ENCODE measurements at places on chromosomes 1 and 21.

DNA sequence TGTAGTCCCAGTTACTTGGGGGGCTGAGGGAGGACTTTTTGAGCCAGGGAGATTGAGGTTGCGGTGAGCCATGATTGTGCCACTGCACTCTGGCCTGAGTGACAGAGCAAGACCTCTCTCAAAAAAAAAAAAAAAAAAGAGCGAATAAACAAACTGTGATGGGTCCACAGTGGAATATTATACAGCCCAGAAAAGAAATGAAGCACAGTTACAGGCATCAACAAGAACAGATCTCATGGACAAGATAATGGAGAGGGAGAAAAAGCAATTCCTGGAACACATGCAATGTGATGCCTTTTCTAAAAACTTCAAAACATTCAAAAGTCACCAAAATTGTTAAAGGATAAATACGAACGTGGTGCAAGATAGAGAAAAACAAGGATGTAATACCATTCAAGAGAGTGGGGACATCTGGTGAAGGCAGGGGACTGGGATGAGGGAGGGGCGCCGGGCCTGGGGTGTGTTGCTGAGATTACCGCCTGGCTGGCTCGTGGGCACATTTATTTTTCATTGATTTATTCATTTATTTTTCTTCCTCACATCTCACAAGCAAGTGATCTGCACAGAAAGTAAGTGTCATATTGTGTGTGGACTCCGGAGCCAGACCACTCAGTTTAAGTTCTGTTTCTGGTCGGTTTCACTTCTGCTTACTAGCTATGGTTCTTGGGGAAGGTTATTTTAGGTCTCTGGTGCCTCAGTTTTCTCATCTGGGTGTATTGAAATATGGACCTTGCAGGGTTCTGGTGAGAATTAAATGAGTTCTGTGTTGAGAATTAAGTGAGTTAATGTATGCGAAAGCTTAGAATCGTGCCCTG is 30.1 kb downstream of the ABCG1 start:
- no peak for DNase-seq

GRCh38 chr21:46183910-46184624 is at the start of gene SPATC1L:
Gene SPATC1L, minus strand, starts transcription at chr21:46184459. Its CDS starts 1,643 bp downstream, at chr21:46182816.
- no peak for DNase-seq

GRCh38 chr1:157135646-157136045 is 2.5 kb downstream of the ETV3 start:
- no peak for DNase-seq

GRCh38 chr1:99919220-99919619 is 50.6 kb upstream of the SLC35A3 start:
- DNase-seq: no peak

GRCh38 chr1:108606478-108606877 is 46.6 kb downstream of the EEIG2 start:
- no peak for DNase-seq

DNA sequence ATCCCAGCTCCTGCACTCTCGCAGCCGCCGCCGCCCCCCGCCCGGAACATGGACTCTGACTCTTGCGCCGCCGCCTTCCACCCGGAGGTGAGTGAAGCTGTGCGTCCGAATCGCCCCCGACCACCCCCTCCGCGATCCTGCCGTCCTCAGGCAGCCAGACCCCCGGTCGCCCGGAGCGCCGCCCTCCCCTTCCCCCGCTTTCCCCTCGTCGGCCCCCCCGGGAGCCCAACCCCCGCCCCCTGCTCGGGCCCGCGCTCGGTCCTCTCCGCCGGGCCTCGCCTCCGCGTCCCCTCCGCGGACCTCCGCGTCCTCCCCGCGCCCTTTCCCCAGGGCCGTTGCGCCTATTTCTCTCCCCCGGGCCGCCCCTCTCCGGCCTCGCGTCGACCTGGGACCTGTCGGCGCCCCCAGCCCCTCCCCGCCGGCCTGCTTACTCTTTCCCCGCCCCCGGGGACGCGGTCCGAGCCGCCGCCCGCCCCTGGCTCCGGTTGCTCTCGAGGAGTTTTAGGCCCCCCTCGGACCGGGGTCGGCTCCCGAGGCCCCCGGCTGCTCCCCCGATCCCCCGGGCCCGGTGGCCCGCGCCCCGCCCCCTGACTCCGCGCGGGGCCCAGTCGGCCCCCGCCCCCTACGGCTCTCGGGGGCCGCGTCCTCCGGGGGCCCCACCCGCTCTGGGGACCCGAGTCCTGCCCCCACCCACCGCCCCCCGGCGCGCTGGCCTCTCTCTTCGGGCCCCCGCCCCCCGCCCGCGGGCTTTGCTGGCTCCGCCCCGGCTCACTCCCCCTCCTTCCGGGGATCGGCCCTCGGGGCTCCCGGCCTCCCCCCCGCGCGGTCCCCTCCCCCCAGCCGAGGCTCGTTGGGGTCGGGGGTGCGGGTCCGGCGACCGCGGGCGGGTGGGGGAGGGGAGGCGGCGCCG is 743 bp downstream of the PHF13 start:
- no peak for DNase-seq

GRCh38 chr1:24317956-24318614 is 1.1 kb upstream of the GRHL3 start:
- no peak for DNase-seq

DNA sequence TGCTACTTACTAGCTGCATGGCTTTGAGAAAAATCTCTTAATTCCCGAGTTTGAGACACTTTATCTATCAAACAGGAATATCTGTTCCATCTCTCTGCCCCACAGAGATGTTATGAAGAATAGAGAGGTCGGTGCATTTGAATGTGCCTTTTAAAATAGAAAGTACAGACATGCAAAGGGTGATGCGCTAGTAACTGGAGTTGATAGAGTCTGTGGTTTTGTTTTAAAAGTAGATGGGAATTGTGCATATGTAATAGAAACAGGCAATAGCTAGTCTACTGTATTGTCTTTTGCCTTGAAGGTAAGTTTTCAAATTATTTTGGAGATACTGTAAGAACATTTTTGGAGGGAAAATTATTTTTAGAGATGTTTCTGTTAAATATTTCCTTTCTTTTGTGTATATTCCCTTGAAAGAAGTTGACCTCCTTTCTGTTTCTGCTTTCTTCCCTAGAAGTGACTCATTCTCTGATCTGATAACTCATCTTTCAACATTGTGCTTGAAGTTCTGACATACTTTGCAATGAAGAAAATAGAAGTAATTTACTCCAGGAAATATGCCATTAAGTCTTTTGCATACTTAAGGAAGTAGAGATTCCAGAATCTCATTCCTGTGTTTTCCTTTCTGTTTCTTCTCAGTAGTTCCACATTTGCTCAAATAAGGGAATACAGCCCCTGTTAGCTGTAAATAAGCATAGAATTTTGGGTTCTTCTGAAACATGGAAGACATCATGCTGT is 151.6 kb downstream of the SDCCAG8 start:
- DNase-seq: no peak

DNA sequence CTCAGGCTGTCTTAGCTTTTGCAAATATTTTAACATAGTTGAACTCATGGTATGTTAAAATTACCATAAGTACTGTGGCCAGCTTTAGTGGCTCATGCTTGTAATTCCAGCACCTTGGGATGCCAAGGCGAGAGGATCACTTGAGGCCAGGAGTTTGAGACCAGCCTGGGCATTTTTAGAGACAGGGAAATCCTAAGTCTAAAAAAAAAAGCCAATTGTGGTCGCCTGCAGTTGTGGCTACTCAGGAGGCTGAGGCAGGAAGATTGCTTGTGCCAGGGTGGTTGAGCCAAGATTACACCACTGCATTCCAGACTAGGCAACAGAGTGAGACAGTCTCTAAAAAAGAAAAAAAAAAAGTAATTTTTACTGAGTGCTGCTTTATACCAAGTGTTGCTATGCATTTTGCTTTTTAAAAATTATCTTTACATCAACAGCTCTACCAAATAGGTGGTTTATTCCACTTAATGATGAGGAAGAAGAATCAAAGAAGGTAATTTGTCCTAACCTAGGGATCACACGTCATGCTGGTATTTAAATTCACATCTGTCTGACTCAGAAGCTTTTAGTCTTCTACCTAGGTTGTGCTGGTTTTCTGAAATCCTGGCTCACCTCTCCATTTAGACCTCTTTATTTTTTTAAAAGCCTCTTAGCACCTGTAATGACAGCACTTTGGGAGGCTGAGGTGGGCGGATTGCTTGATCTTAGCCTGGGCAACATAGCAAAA is 16.8 kb downstream of the PPP1R12B start:
- DNase-seq: no peak

DNA sequence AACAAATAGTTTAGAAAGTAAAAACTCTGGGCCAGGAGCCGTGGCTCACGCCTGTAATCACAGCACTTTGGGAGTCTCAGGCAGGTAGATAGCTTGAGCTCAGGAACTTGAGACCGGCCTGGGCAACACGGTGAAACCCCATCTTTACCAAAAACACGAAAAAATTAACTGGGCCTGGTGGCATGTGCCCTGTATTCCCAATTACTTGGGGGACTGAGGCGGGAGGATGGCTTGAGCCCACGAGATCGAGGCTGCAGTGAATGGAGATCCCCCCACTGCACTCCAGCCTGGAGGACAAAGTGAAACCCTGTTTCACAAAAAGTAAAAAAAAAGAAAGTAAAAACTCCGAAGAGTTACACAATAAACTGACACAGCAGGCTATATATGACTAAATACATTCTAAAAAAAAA is 10.6 kb downstream of the CEP170 start:
- DNase-seq: no peak

- DNase-seq: no peak
These were observed 28.0 kb downstream of the TMEM51 start for GRCh38 chr1:15181564-15181963.

DNA sequence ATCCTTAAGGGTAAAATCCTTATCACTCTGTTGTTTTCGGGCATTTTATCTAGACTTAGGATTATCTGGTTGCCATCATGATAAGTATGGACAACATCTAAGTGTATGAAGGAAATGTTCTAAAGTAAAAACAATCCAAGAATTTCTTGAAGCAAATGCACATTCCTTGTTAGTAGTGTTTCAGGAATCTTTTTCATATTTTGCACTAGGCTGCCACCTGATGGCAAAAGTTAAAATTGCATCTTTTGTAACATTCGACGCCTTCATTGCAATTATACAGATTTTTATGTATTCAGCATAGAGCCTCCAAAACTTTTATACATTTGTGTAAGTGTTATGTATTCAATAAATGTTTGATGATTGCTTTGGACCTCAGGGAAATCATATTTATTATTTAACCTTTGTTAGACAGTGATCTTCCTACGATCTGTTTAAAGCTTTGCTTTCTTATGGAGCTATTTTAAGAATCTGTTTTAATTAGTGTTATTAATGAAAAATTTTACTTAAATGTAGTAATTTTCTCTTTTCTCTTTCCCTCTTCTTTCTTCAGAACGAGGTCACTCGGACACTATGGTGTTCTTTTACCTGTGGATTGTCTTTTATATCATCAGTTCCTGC is 49.4 kb upstream of the KIAA1614 start:
- no peak for DNase-seq

DNA sequence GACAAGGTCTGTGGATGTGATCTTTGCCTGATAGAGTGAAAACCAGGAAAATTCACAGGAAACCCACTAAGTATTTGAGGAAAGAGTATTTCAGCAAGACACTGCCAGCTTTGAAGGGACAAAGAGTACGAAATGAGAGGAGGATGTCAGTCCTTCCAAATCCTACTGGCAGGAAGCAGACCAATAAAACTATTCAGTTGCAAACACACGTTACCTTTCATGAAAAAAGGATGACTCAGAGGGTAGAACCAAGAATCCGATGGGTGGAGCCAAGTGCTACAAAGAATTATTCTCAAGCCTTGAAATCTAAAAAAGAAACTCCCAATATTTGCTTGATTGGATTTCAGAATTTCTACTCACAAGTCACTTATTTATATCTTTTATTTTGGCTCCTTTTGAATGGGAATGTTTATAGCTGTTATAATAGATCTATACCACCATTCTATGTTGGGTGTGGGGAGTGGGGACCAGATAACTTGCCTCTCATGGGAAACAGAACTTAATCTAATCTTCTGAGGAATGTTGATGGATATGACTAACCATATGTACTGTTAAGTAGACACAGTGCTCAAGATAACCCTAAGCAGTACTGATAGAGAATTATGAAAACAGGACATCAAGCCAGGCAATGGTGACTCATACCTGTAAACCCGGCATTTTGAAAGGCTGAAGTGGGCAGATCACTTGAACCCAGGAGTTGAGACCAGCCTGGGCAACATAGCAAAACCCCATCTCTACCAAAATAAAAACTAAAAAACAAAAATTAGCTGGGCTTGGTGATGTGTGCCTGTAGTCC is 19.3 kb upstream of the HEATR1 start:
- DNase-seq: no peak

GRCh38 chr1:201734786-201735185 is 94.2 kb upstream of the IPO9 start:
- no peak for DNase-seq

GRCh38 chr1:234724516-234725176 is 114.7 kb upstream of the IRF2BP2 start:
- no peak for DNase-seq

DNA sequence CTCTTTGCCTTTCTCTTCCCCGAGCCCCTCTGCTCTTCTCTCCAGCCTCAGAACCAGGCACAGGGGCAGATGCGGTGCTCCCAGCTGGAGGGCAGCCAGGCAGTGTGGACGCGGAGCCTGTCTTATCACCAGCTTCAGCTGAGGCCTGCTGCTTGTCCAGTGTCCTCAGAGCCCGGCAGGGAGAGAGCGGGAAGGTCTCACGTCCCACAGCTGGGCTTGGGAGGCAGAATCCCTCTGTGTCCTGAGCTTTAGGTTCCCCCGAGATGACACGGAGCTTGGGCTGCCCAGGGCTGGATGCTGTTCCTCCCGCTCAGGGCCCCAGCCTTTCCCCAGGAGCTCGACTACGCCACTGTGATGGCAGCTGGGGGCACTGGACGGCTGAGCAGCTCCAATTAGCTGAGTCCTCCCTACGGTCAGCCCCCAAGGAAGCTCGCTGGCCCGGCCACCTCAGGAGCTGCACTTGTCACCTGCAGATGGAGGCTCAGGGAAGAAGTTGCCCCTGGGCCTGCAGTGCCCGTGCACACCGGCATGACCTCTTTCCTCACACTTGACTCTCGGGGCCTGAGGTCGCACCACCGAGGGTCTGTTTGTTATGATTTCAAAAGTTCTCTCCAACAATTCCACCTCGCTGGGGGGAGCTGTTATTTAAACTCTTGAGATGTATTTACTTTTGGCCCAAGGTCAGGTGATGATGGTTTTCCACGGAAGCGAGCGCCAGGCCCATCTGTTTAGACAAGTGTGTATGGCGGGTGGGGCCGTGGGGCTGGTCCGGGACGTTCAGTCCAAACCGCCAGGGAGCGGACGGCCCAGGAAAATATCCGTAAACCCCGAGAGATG is 127.3 kb downstream of the SIK1 start:
- no peak for DNase-seq

DNA sequence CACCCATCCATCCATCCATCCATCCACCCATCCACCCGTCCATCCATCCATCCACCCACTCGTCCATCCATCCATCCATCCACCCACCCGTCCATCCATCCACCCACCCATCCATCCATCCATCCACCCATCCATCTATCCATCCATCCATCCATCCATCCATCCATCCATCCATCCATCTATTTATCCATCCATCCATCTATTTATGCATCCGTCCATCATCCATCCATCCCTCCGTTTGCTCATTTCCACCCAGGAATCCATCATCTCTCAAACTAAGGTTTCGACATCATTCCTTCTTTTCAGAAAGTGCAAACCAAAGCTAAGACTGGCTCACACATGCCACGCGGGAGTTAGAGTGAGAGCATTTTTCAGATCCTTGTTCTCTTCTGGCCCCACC is 52.8 kb upstream of the POFUT2 start:
- no peak for DNase-seq

Measured in NCI-H1436 treated with DMSO at 0.1 percent for 48 hours (cell line).